ENCODE measurements at places on chromosomes 2 and 18. TPM values are rescaled to one million over a fixed set of nuclear protein-coding genes. Genes with fewer than 3 reads are reported as not detected.

- peak; percentile 67 for DNase-seq
Measured at GRCh38 chr2:71901466-71901865, 246.2 kb downstream of the CYP26B1 start.

DNA sequence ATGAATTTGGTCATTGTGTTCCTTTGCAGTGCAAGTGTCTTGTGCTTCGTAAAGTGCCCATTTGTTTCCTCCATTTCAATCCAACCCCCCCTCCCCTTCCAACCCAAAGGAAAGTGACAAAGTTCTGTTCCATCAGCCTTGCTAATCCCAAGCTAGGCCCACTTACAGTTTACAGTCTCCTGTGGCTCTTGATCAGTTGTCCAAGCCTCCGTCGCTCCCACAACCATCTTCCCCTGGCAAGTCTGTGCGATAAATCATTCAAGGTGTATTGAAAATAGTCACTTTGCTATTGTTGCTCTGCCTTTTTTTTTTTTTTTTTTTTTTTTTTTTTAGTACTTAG is 6.5 kb downstream of the POU3F3 start:
- DNase-seq, result no peak

DNA sequence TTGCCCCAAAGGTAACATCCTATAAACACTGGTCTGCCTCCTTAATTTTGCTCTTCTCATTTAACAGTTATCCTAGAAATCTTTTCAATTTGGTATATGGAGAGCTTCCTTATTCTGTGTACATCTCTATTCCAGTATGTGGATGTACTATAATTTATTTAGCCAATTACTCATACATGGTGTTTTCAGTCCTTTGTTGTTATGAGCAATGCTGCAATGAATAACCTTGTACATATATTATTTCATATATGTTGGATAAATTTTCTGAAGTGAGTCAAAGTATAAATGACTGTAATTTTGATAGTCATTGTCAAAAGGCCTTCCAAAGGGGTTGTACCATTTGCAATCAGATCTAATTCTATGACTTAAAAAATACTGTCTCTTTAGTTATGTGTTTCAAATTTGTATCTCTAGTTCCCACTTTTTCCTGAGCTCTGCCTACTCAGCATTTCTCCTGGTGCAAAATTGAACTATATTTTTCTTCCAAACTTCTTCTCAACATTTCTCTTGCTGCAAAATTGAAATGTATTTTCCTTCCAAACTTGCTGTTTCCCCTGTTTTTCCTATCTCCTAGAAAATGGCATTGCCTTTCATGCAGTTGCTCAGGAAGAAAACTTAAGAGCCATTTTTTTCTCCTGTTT is 153.3 kb upstream of the OTX1 start:
- DNase-seq, result no peak

- DNase-seq, result no peak
Measured at GRCh38 chr2:224517963-224518362, 67.2 kb downstream of the CUL3 start.

DNA sequence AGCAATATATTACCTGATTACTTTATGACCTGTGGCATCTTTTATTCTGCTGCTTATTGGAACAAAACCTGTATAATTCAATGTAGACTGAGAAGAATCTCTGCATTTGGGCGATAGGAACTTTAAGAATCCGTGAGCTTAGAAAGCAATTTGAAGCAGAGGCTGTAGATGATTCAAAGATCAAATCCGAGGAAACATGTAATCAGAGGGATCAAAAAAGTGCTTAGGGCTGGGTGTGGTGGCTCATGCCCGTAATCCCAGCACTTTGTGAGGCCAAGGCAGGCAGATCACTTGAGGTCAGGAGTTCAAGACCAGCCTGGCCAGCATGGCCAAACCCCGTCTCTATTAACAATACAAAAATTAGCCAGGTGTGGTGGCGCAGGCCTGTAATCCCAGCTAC is 198.4 kb downstream of the MTX2 start:
- no peak for DNase-seq

- no peak for DNase-seq
Measured at GRCh38 chr2:63785096-63785495, 56.6 kb upstream of the UGP2 start.

PSMA8 gene
- total RNA-seq, result not detected
